ENCODE measurements at places on chromosomes 3 and 15. TPM values are rescaled to one million over a fixed set of nuclear protein-coding genes. Genes with fewer than 3 reads are reported as not detected.

Gene FAM240A
- polyA plus RNA-seq = 0.30 TPM

Gene HIGD2B
- not detected for polyA plus RNA-seq

Gene ZIC4
- 14.5 TPM for polyA plus RNA-seq

Gene XRN1
- 22.1 TPM for polyA plus RNA-seq

Gene CADPS
- 7.7 TPM for polyA plus RNA-seq

Gene CFAP100
- 1.1 TPM for polyA plus RNA-seq

GRCh38 chr3:56282341-56282740 lies 185.9 kb downstream of the ERC2 start:
- no peak for DNase-seq

DNA sequence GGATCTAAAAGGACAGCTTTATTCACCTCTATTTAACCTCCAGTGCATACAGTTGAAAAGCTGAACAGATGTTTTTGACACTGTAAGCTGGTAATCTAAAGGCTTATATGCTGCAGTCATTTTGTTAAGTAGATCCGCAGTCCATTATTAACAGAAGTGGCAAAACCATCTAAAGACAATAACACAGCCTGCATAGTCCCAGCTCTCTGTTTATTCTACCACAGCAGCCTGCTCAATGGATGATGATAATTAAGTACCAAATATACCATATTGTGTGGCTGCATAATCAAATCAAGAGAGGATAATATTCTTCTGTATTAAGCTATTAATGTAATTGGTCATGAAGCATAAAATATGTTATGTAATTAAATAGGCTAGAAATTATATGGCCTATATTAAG lies 207.1 kb downstream of the MEIS2 start:
- no peak for DNase-seq

DNA sequence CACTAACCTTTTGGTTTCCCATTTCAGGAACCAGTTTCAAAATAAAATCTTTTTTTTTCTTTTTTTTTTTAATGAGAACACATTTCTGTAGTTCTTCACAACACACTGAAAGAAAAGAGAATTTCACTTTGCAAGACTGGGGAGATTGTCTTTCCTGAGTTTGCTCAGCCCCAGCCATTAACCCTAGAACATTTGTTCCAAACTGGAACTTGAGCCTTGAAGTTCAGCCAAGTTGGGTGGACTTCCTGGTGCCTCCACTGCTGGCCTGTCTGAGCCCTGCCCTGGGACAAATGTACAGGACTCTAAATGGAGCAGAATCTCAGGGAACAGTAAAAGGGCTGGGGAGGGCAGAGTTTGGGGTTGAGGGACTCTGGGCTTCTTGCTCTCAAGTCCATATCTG lies 196.4 kb upstream of the LPP start:
- DNase-seq = no peak

DNA sequence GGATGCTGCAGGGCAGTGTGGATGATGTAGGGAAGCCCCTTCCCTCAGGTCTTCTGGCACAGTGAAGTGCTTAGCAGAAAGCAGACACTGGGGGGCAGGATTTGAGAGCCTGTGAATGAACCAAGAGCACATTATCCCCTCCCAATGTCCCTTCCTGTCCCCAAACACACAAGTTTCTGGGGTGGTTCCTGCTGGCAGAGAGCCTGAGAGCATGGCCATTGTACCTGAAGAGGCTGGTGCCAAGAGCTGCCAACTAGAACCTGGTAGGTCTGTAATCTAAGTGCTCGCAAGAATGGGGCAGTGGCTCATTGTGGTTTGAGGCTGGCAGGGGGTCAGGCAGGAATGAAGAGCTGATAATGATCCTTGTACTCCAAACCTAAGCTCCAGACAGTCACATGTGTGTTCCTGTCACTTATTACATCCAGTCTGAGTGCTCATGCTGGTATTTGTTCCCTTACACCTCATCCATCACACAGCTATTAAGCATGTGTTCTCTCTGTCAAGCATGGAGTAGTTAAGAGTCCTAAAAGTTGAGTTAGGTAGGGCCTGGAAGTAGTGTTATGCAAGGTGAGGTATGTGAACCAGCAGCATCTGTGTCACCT lies 6.7 kb upstream of the CCR1 start:
- no peak for DNase-seq

DNA sequence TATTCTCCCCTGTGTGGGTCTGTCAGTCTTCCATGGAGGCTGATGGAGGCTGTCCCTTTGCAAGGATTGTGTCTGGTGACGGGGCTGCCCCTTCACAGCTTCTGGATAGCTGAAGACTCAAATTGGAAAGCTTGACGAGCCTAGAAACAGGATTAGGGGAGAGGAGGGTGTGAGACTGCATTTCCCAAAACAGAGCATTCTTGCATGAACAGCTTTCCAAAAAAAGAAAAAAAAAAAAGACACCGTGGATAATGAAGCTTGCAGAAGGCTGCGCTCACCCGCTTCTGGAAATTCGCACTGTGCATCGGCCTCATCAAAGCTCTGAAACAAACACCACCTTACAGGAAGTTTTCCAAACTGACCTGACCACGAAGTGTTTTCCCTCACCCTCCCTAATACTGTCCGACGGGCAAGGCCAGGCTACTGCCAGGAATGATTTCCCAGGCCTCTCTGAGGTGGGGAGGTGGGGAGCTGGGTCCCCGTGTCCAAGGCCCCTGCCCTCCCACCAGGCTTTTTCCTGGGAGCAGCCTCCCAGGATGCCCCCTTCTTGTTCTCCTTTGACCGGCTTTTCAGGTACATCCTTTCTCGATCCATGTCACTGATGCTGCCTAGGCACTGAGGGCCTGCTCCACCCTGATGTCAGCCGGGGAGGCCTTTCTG lies 24.9 kb upstream of the MUC4 start:
- no peak for DNase-seq

DNA sequence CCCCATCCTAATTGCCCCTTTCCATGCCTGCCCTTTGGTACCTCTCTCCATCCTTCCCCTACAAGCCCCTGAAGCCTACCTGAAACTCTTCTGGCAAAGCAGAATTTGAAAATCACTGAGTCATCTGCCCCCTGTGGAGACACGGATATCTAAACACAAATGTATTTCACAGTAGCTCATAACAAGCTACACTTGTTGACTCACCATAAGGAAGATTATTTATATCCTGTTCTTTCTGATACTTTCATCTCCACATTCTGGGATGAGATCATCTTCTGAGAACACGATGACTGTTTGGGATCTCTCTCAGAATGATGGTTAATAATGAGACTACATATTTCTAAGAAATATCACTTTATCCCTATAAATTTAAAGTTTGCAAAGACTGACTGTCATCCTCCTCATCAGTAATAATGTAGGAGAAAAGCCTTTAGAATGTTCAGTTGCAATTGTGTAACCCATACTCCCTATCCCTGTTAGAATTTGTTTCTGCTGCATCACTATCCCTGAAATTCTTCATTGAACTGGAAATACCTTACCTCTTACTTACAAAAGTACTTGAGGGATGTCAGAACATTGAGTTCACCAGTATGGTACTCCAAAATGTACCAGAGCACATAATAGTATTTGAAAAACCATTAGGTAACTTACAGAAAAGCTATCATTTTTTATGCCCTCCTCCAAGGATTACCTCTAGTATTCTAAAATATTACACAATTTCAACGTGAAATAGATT lies 116.1 kb upstream of the IL12A start:
- DNase-seq = no peak

GRCh38 chr15:42139596-42139995 lies 16.8 kb downstream of the PLA2G4F start:
- no peak for DNase-seq

GRCh38 chr3:72574144-72574543 lies 274.1 kb downstream of the SHQ1 start:
- DNase-seq = no peak

GRCh38 chr15:91348752-91349500 lies 248.9 kb downstream of the SV2B start:
- DNase-seq = no peak

DNA sequence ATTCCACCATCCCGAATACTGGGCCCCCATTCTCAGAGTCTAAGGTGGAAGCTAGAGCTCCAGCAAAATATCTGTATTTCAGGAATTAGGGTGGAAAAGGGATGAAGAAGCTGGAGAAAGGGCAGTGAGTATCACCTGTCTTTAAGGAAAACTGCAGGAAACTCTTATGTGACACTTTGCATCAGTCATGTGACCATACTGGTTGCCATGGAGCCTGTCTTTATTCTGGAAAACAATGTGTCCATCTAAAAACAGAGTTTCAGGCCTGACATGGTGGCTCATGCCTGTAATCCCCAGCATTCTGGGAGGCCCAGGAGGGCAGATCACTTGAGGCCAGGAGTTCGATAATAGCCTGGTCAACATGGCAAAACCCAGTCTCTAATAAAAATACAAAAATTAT lies 52.9 kb upstream of the FSIP1 start:
- no peak for DNase-seq

DNA sequence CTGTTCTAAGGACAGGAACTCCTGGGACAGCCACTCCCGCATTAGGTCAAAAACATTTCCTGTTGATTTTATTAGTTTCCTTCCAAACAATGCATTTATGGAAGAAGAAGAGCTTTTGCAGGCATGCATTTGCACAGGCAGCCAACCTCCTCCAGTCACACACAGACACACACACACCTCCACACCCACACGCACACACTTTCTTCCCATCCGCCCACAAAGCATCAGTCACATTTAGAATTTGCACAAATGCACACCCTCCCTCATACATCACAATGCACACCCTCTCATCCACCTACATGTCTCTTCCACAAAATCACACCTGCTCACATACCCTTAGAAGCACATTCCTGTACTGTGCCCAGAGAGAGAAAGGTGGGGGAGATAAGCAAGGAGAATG lies 4.1 kb upstream of the TYRO3 start:
- no peak for DNase-seq

GRCh38 chr3:194488055-194488742 lies 1.4 kb upstream of the ATP13A3 start:
- no peak for DNase-seq

- no peak for DNase-seq
These were observed 45.2 kb upstream of the PFN2 start for GRCh38 chr3:150015901-150016300.

- DNase-seq = no peak
These were observed 467.5 kb upstream of the ARL6 start for GRCh38 chr3:97297032-97297431.

- no peak for DNase-seq
These were observed 527.4 kb downstream of the SI start for GRCh38 chr3:164550857-164551256.

GRCh38 chr15:71658827-71659729 lies 151.3 kb upstream of the NR2E3 start:
- no peak for DNase-seq

Measured in muscle of arm (tissue), 14 donors.